ENCODE measurements at places on chromosomes 16 and 17.

DNA sequence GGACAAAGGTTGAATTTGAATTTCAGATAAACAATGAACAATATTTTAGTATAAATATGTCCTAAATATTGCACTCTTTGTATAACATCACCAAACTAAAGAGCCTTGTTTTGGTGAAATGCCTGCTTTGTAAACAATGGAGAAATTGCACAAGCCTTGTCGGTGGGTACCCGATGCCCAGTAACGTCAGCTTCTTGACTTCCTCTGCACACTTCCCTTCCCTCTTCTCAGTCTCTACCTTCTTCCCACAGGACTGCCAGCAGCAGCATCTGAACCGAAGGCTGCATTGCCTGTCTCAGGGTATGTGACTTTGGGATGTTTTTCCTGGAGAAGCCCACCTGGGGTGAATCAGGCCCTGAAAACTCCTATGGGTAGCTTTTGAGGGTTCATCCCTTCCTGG, 113.9 kb downstream of the UTP18 start:
- DNase-seq: no peak

GRCh38 chr16:56851671-56852400, 13.2 kb upstream of the SLC12A3 start:
- peak; percentile 15 for DNase-seq

DNA sequence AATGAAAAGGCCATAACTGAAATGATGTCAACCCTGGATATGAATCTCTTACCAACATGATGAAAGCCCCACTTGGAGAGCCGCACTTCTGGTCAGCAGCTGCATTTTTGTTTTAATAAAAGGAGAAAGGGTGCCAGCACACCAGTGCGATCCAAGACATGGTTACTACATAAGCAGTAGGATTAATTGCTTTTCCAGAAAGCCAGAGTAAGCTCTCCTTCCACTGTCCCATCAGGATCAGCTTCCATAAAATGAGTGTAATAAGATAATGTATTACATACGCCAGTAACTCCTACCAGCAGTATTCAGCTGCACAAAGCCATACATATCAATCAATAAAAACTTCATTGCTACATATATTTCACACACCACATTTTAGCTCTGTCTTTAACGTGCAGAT, 26.3 kb upstream of the NACA2 start:
- no peak for DNase-seq

DNA sequence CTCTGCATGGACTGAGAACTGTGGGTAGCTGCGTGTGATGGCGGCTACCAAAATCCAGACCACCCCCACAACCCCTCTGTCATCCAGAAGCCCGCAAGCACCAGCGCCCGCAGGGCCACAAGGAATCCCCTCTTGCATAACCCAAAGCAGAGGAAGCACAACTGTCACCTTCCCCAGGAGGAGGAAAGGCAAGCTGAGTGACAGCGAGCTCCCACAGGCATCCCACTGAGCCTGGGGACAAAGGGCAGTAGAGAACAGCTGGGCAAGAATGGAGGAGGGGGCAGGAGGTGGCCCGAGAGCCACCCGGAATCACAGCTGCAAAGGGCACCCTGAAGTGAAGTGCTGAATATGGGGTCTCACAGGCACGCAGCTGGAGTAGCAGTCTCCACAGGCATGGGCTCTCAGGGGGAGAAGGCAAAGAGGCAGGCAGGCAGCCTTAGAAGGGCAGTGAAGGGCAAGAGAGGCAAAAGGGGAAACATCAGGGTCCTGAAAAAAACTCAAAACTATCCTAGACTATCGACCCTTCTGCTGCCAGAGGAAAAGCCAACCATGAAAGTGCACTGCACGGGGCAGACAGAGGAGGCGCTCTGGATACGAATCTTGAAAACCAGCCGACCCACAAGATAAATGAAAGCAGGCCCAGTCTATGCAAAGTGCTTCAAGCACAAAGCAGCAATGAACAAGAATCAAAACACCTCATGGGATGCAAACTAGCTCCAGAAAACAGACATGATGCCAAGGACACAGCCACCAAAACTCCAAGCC, 17.1 kb downstream of the USP36 start:
- DNase-seq: no peak

DNA sequence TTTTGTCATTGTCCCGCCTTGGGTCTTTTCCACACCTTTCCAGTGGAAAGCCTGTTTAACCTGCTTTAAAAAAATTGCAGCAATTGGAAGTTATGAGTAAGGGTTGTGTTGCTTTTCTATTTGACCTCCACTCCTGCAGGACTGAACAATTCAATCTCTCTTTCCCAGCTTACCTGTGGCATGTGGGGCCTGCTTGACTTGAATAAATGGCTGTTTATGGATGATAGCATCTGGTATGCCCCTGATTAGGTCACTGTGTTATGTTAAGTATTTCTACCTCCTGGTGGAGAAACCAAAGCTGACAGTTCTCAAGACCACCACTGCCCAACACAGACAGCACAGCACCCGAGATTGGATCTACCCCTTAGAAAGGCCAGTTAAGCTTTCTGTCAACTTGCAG, 64.8 kb upstream of the NOG start:
- DNase-seq: peak; percentile 19

Data from T47D (cell line).